Ecto neural progenitor cell (in vitro differentiated cells): ENCODE measurements at places on chromosomes 5 and 9.

DNA sequence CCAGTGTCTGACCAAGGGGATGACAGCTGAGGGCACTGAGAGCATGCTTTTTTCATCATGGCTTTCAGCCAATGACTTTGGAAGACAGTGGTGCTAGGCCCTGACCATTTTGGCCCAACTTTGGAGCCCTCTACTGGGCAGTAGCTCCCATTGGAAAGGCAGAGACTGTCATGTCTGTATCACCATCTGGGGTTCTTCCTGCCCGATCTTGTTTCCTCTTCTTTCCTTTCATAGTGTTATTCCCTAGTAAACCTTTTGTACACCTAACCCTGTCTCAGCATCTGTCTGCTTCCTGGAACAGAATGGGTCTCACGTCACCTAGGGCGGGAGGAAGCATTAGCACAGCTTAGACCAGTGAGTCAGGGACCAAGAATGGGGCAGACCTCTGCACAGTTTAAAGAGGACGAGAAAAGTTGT lies 97.4 kb upstream of the MAST4 start:
- no peak for DNase-seq

GRCh38 chr5:135028791-135029476 lies 5.1 kb downstream of the PITX1 start:
- DNase-seq = peak; percentile 72

- DNase-seq = peak; percentile 79
Observed at GRCh38 chr5:142770650-142771609, 753 bp downstream of the ARHGAP26 start.

DNA sequence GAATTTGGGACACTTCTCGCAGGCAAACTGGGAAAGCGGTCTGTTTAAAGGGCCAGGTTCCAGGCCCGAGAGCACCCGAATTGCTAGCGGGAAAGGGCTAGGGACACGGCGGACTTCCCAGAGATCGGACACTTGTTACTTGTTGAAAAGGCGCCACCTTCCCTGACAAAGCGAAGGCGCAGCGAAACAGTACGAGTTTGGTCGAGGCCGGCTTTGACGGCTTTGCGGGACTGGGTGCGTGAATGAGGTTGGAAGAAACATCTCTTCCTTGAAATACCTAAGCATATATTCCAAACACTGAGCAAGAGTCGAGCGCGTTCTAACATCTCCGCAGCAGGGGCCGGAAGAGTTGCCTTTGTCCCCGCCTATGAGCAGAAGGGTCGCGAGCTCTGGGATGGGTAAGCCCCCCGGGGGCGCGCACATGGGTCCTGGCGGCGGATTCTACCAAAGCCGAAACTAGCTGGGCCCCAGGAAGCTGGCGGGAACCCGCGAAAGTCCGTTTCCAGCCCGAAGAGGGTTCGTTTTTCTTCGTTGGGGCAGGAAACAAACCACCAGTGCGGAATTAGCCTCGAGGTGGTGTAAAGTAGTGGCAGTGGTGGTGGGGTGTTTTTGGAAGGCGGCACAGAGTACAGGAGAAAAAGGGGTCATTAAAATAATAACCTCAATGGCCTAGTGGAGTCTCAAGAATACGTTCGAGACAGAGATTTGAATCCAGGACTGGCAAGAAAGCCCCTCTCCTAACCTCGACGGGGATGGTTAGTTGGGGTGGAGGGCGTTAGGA lies 1.5 kb downstream of the GDNF start:
- peak; percentile 75 for DNase-seq

GRCh38 chr5:159449925-159450324 lies 119.6 kb upstream of the IL12B start:
- no peak for DNase-seq

DNA sequence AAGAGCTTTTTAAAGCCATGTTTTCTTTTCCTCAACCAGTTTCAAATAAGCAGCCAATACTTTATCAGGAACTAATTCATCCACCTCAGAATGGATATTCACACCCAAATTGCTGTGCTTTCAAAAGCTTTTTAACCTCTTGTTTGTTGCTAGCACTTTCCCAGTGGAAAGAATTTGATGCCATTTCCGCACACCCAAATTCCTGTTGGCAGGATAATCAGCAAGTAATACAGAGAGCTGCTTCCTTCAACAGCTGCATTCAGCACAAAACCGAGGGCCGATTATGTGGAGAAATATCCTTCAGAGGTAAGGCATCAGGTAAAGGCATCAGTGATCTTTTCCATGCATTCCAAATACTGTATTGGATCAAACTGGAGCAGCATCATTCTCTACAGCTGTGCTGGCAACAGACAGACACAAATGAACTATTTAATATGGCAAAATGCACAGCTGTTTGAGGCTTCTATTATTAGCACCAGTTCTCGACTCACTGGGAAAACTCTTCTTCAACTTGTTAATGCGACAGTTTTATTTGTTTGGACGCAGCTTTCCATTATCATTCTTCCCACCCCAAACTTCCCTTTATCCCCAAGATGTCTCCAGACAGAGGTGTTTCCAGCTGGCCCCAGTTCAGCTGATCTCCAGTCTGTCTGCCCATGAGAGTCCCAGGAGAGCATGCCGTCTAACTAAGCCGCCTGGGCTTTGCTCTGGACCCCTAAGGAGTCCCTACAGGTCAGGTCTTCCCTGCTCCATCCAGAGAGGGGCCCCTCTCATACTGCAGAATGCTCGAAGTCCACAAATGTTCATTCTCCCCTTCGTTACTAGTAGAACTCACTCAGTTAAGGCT lies 22.2 kb upstream of the MGAT1 start:
- peak; percentile 34 for DNase-seq

GRCh38 chr5:82312373-82312856 lies 34.3 kb upstream of the RPS23 start:
- peak; percentile 71 for DNase-seq

GRCh38 chr9:61665829-61666228 lies 476.0 kb downstream of the SPATA31A7 start:
- no peak for DNase-seq

- DNase-seq = no peak
Observed at GRCh38 chr9:121439711-121440664, 59.7 kb downstream of the GGTA1 start.
